ENCODE measurements at places on chromosomes 5 and 9. TPM values are rescaled to one million over a fixed set of nuclear protein-coding genes. Genes with fewer than 3 reads are reported as not detected.
A peak's percentile ranks its signal among the peaks of the same experiment; 100 is the strongest.

GRCh38 chr9:111898331-111899096 is 1.9 kb downstream of the UGCG start:
- no peak overlapping the region for H3K27ac ChIP-seq
- no peak overlapping the region for H3K4me3 ChIP-seq

DNA sequence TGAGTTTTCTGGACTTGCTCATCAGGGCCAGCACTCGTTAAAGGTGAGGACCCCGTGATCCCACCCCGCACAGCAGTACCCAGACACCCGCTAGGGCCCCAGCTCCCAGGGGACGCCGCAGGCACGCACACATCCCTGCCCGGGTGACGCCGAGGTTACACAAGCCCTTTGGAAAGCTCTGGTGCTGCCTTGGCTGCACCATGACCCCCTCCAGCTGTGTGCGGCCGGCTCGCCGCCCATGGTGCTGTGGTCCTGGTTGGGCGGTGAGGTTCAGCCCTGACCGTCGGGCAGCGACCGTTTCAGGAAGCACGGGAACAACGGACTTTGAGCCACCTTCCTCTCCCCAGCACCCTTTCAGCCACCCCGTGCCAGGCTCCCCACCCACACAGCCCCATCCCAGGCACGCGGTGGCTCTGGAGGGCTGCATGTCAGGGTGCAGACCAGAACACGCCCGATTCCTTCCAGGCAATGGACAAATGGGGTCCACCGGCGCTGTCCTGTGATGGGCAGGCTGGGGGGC is 7.5 kb upstream of the SLC12A7 start:
- H3K4me1 ChIP-seq = peaks cover 28% of the 10 kb centered on the region
- no peak for DNase-seq
- peaks cover 26% of the 10 kb centered on the region for H3K27me3 ChIP-seq
- no peak overlapping the region for H3K27ac ChIP-seq

DNA sequence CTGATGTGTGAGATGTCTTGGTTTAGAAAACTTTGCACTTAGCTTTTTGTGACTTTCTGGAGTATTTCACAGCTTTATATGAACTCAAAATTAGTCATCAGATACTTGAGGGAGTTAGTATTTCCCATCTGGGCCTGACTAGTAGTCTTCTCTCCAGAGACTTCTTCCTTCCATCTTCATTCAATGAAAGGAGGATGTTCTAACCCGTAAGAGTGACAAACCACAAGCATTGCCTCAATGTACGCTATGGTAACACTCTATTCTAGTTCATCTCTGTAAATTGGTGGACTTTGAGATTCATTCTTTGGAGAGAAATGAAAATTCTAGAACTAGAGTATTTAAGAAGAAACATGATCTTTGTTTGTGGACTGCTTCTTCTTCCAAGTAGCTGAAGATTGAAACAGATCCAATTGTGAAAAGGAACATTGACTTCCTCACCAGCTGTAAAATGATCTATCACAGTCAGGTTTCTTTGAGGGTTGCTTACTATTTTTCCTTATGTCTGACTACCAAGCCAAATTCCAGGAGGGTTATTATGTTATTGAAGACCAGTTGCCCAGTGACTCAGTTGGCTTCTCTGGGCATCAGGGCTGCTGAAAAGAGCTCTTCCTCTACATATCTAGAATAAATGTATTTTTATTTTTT is 157.6 kb downstream of the SLC12A2 start:
- no peak overlapping the region for H3K4me3 ChIP-seq
- no peak for DNase-seq
- peaks cover 2% of the 10 kb centered on the region for H3K27me3 ChIP-seq
- no peaks in the 10 kb centered on the region for H3K36me3 ChIP-seq

DNA sequence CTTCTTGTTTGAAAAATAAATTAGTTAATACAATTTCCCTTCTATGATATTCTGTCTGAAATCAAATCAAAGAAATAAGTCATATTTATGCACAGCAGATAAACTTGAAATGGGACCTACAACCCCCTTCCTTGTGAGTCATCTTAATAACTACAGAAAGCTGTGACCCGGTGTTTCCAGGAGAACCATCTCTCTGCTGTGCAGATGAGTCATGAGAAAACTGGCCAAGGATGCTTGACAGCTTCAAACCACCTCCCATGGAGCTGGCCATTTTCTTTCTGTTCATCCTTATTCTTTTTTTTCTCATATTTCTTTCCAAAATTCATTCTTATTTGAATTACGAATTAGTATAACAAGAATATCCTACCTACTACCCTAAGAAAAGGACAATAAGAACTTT is 43.4 kb upstream of the NR4A3 start:
- H3K4me1 ChIP-seq = peaks cover 7% of the 10 kb centered on the region
- H3K4me3 ChIP-seq = no peak overlapping the region
- H3K27me3 ChIP-seq = no peaks in the 10 kb centered on the region
- H3K36me3 ChIP-seq = no peaks in the 10 kb centered on the region

DNA sequence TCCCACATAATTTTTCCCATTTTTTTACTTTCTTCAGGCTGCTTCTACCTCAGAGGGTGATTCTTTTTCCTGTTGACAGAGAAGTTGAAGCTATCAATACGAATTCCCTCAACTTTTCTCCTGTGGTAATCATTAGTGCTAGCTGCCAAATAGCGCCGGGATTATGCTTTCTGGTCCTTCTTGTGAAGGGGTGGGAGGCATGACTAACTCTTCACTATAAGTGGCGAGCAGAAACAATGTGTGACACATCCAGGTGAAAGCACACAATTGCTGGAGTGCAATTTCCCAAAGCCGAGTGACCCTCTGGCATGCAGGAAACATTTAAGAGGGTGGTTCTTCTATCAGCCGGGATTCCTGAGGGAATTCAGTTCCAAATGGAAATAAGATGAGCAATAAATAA is 56.0 kb downstream of the TRPC7 start:
- H3K27me3 ChIP-seq = peaks cover 2% of the 10 kb centered on the region
- H3K36me3 ChIP-seq = no peaks in the 10 kb centered on the region
- peaks cover 16% of the 10 kb centered on the region for H3K4me1 ChIP-seq
- DNase-seq = no peak
- H3K27ac ChIP-seq = no peak overlapping the region
- H3K4me3 ChIP-seq = no peak overlapping the region

- H3K36me3 ChIP-seq = no peaks in the 10 kb centered on the region
- DNase-seq = no peak
- no peak overlapping the region for H3K4me3 ChIP-seq
- peaks cover 16% of the 10 kb centered on the region for H3K4me1 ChIP-seq
Measured at GRCh38 chr5:54443270-54443669, 12.2 kb upstream of the HSPB3 start.

DNA sequence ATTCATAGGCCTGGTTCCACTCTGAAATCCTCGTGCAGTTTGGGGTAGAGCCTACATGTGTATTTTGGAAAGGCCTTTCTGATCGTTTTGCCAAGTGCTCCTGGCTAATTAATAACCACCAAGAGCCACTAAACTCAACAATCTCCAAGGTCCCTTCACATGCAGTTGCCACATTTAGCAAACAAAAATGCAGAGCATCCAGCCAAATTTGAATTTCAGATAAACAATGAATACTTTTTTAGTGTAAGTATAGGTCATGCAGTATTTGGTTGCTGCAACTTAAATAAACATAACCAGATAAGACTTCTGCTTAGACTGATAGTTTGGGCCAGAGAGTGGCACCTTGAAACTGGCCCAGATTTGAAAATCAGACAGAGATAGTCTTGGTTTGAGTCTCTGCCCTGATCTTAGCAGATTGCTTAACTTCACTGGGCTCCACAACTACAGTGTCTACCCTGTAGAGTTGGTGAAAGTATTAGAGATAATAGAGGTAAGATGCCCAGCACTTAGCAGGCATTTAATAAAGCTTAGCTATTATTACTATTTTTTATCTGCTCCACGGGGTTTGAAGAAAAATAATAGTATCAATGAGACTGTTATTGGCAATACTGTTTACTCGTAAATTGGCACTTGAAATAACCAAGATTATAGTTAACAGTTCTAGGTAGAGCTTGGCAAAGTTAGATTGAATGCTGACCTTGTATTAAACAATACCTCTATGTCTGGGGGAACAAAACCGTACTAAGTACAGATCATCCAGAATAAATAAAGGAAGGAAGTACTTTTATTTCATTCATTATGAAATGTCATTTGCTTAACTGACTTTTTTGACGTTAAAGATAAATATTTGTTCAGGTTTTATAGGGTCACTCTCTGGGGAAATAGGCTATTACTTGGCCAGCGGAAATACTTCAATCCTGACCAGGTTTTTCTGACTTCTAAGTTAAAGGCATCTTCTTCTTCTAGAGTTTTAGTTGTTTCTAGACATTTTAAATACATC is 274.8 kb downstream of the DOCK8 start:
- H3K36me3 ChIP-seq = peaks cover 5% of the 10 kb centered on the region
- no peak overlapping the region for H3K27ac ChIP-seq
- H3K4me1 ChIP-seq = no peaks in the 10 kb centered on the region
- DNase-seq = no peak
- H3K27me3 ChIP-seq = no peaks in the 10 kb centered on the region
- no peak overlapping the region for H3K4me3 ChIP-seq

DNA sequence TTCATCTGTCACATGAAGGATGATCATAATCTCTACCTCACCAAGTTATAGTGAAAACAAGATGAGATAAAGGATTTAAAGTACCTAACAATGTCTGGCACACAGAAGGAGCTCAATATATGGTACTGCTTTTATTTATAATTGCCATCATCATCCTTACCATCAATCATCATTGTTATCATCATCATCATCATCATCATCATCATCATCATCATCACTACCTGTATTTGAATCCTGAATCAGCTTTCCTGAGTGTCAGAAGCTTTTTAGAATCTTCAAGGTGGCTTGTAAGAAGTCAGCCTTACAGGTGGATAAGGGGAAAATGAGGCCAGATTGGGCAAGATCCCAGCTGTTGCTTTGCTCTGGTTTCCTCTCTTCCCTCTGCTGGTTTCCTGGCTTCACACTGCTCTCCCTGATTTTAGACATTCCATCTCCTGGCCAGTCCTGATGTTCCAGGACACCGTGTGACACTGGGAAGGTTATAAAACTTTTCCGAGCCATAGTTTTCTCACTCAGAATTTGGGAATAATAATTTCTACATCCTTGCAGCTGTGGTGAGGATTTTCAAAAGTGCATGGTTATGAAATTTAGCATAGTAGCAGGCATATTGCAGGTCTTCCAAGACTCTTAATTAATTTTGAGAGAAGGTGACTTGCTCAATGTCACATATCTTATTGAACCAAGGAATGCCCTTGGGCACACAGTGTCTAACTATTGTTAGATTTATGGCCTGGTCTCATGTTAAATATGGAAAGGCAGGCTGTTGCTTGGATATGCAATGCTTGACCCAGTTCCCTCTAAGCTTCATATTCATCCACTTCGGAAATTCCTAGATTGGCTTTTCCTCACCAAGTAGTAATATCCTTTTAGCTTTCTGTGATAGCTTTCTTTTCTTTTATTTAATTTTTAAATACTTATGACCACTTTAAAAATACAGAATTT is 160.7 kb downstream of the TMEM38B start:
- peaks cover 2% of the 10 kb centered on the region for H3K4me1 ChIP-seq
- H3K4me3 ChIP-seq = no peak overlapping the region
- H3K27me3 ChIP-seq = peaks cover 1% of the 10 kb centered on the region
- DNase-seq = no peak
- H3K27ac ChIP-seq = no peak overlapping the region

DNA sequence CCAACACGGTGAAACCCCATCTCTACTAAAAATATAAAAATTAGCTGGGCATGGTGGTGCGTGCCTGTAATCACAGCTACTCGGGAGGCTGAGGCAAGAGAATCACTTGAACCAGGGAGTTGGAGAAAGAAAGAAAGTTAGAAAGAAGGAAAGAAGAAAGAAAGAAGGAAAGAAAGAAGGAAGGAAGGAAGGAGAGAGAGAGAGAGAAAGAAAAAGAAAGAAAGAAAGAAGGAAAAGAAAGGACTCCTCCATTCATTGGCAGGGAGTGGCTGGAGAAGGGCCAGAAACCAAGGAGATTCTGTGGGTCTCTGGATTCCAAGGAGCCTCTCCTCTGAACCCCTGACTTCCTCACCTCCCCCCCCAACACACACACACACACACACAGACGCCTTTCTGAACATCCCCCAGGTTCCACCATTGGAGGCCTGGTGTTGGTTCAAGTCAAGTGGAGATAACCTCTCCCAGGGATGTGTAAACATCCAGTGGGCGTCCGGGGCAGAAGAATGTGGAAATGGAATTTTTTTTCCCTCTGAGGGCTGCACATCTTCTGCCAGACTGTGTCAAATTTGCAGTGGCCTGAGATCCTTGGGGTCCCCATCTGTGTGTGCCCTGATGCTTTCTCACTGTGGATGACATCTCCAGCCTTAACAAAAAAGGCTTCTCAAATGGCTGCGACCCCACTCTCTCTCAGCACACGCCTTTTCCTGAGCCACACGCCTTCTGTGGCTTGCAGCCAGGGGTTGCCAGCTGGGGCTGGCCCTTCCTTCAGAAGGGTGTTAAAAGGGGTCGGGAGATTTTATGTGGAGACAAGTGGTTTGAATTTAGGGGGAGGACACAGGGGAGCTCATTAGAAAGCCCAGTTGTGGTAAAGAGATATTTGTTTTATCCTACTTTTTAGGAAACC is 109.3 kb upstream of the HAND1 start:
- H3K27me3 ChIP-seq = no peaks in the 10 kb centered on the region
- no peak overlapping the region for H3K4me3 ChIP-seq
- H3K36me3 ChIP-seq = no peaks in the 10 kb centered on the region
- H3K4me1 ChIP-seq = peaks cover 17% of the 10 kb centered on the region

DNA sequence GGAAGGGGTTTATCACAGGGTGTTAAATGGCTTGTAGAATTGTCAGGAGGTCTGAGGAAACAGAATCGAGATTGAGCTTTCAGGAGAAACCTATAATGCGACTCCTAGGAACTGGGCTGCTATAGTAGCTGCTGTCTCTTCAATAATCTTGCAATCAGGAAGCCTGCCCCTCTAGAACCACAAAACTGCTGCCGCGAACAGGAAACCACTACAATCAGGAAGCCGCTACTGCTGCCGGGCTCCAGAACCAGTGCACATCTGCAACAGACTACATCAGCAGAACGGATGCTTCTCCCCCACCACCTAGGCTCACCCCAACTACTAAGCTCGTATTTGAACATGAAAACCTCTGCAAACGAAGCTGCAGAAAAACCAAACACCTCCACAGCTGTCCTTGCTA is 31.6 kb downstream of the TNFSF8 start:
- H3K27ac ChIP-seq = no peak overlapping the region
- DNase-seq = no peak
- H3K4me3 ChIP-seq = no peak overlapping the region

DNA sequence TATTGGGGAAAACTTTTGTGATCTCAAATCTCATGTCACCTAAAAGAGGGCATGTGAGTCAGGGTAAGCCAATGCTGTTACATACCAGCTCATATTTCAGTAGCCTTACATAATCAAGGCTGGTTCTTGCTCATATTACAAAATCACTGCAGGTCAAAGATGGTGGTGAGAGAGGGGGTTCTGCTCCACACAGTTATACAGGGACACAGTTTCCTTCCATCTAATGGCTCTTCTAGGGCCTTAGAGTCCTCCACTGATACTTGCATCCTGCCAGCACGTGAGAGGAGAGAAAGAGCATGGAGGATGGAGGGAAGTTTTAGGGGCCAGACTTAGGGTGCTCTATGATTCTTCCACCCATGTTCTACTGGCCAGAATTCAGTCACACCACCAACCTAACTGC is 130.0 kb downstream of the LIFR start:
- H3K4me3 ChIP-seq = no peak overlapping the region
- no peak overlapping the region for H3K27ac ChIP-seq
- H3K36me3 ChIP-seq = no peaks in the 10 kb centered on the region

- no peak for DNase-seq
- H3K4me1 ChIP-seq = peaks cover 73% of the 10 kb centered on the region
- H3K4me3 ChIP-seq = peak overlapping the region; percentile 22
- peak overlapping the region; percentile 92 for H3K27ac ChIP-seq
- H3K36me3 ChIP-seq = no peaks in the 10 kb centered on the region
Measured at GRCh38 chr5:139652788-139653241, 4.7 kb downstream of the CXXC5 start.

Gene SCGB3A2
- total RNA-seq = 0.49 TPM

Gene CACNA1B
- total RNA-seq = 0.75 TPM

Gene LHX6
- total RNA-seq = 0.09 TPM

Gene PRR7
- 5.9 TPM for total RNA-seq

Gene PDZD2
- total RNA-seq = 21.5 TPM

Gene FCN2
- total RNA-seq = not detected
